ENCODE measurements at places on chromosomes 5 and 9. TPM values are rescaled to one million over a fixed set of nuclear protein-coding genes. Genes with fewer than 3 reads are reported as not detected.

AGXT2 gene
- total RNA-seq: not detected

GRCh38 chr9:18770131-18770908 is 262.7 kb downstream of the SAXO1 start:
- no peaks in the 10 kb centered on the region for H3K27me3 ChIP-seq
- H3K27ac ChIP-seq: no peak overlapping the region
- H3K36me3 ChIP-seq: no peaks in the 10 kb centered on the region

- H3K4me1 ChIP-seq: no peaks in the 10 kb centered on the region
- no peak overlapping the region for H3K4me3 ChIP-seq
- no peaks in the 10 kb centered on the region for H3K27me3 ChIP-seq
- H3K36me3 ChIP-seq: no peaks in the 10 kb centered on the region
- no peak for DNase-seq
- no peak overlapping the region for H3K27ac ChIP-seq
These were observed 447.8 kb downstream of the ENC1 start for GRCh38 chr5:74192606-74193299.

- no peak overlapping the region for H3K4me3 ChIP-seq
- DNase-seq: no peak
- H3K36me3 ChIP-seq: peaks cover 18% of the 10 kb centered on the region
- H3K27ac ChIP-seq: no peak overlapping the region
These were observed 47.8 kb downstream of the KDM4C start for GRCh38 chr9:6805532-6805931.

RGS7BP gene
- total RNA-seq: not detected

QRFP gene
- not detected for total RNA-seq

DNA sequence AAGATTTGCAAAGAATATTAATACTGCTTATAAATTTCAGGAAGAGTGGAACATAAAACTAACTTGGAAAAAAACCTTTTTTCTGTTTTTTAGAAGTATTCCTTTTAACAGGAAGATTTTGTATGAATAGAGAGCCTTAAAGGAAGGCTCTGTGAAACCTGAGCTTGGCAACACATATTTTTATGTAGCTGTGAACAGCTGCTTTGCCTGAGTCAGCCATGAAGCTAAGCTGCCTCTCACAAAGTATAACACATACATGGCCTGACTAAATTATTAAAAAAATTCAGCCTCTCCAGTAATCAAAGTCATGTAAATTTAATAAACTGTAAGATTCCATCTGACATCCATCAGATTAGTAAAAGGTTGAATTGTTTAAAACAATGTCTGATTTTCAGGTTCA is 547.5 kb downstream of the ELAVL2 start:
- no peak for DNase-seq
- no peak overlapping the region for H3K27ac ChIP-seq
- H3K27me3 ChIP-seq: no peaks in the 10 kb centered on the region
- H3K4me1 ChIP-seq: no peaks in the 10 kb centered on the region
- H3K36me3 ChIP-seq: no peaks in the 10 kb centered on the region
- no peak overlapping the region for H3K4me3 ChIP-seq

DMRT3 gene
- not detected for total RNA-seq

AMBP gene
- not detected for total RNA-seq

GRCh38 chr5:38023371-38023770 is 183.5 kb upstream of the GDNF start:
- H3K4me1 ChIP-seq: no peaks in the 10 kb centered on the region
- no peak overlapping the region for H3K4me3 ChIP-seq
- no peaks in the 10 kb centered on the region for H3K27me3 ChIP-seq
- no peak for DNase-seq
- no peak overlapping the region for H3K27ac ChIP-seq
- H3K36me3 ChIP-seq: no peaks in the 10 kb centered on the region

SMU1 gene
- 22.3 TPM for total RNA-seq

- no peaks in the 10 kb centered on the region for H3K27me3 ChIP-seq
- H3K27ac ChIP-seq: no peak overlapping the region
- H3K4me3 ChIP-seq: no peak overlapping the region
- H3K36me3 ChIP-seq: no peaks in the 10 kb centered on the region
These were observed 202.4 kb upstream of the ZNF618 start for GRCh38 chr9:113673726-113674125.

PCDHB12 gene
- not detected for total RNA-seq

DNA sequence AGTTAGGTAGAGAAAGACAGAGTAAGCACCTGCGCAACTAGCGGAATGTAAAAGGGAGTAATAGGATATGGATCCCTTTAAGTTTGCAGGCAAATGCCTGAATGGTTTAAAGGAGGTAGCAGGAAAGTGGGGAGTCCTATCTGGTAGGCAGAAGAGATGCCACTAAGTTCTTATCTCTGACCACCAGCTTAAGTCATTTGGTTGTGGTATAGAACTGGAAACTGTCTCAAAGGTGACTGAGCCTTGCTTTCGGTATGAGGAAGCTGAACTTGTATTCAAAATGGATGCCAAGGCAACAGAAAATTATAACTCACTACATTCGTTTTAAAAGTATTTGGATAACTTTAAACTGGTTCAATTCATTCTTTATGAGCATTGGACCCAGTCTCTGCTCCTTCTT is 475.6 kb downstream of the DMRTA1 start:
- no peak overlapping the region for H3K27ac ChIP-seq
- no peaks in the 10 kb centered on the region for H3K27me3 ChIP-seq
- H3K4me1 ChIP-seq: no peaks in the 10 kb centered on the region
- H3K4me3 ChIP-seq: no peak overlapping the region
- no peaks in the 10 kb centered on the region for H3K36me3 ChIP-seq

DNA sequence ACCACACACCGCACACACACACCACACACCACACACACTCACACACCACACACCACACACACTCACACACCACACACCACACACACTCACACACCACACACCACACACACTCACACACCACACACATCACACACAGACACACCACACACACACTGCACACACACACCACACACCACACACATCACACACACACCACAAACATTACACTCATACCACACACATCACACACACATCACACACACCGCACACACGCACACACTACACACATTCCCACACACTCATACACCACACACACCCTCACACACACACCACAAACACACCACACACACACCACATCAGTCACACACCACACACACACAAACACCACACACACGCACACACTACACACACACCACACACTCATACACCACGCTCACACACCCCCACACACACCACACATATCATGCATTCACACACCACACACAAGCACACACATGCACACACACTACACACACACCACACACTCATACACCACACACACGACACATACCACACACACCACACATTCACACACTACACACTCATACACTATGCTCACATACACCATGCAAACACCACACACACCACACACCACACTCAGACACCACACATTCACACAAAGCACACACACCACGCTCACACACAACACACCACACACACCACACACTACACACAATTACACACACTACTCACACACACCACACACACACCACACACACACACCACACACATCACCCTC is 1.1 kb upstream of the UBE2QL1 start:
- no peak for DNase-seq
- H3K27ac ChIP-seq: no peak overlapping the region
- H3K27me3 ChIP-seq: peaks cover 12% of the 10 kb centered on the region
- H3K4me1 ChIP-seq: no peaks in the 10 kb centered on the region

DNA sequence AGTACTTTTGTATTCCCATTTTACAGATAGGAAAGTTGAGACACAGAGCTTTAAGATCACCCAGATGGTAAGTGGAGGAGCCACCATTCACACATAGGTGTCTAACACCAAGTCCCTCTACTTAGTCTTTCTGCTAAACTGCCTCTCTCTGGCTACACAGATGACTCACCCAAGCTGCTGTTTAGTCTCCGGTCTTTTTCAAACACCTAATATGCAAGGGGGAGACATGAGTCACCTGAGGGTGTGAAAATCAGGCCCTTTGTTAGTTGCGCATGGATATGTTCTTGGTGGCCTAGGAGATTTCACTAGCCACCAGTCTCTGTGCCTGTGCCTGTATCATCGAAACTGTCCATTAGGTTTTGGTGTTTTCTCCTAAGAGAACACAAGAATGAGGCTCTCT is 117.8 kb downstream of the MAST4 start:
- no peak overlapping the region for H3K4me3 ChIP-seq
- no peak overlapping the region for H3K27ac ChIP-seq
- no peaks in the 10 kb centered on the region for H3K27me3 ChIP-seq

DNA sequence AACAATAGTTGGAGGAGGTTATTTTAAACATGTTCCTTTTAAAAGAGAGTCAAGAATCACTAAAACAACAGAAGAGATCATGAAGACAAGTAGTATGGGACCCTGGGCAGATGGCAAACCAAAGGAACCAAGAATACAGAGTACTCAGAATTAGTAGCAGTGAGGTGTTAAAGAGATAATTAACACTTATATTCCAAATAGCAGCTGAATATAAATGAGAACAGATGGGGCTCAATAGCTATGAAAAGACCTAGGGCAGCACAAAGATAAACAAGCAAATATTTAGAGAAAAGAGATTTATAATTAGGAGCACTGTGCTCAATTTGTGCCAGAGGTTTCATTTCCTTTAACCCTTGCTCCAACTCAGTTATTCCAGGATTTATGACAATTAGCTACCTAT is 159.1 kb downstream of the FAM114A2 start:
- no peaks in the 10 kb centered on the region for H3K36me3 ChIP-seq
- H3K27ac ChIP-seq: no peak overlapping the region
- no peak overlapping the region for H3K4me3 ChIP-seq
- no peak for DNase-seq

CARTPT gene
- not detected for total RNA-seq

TYRP1 gene
- not detected for total RNA-seq

DNA sequence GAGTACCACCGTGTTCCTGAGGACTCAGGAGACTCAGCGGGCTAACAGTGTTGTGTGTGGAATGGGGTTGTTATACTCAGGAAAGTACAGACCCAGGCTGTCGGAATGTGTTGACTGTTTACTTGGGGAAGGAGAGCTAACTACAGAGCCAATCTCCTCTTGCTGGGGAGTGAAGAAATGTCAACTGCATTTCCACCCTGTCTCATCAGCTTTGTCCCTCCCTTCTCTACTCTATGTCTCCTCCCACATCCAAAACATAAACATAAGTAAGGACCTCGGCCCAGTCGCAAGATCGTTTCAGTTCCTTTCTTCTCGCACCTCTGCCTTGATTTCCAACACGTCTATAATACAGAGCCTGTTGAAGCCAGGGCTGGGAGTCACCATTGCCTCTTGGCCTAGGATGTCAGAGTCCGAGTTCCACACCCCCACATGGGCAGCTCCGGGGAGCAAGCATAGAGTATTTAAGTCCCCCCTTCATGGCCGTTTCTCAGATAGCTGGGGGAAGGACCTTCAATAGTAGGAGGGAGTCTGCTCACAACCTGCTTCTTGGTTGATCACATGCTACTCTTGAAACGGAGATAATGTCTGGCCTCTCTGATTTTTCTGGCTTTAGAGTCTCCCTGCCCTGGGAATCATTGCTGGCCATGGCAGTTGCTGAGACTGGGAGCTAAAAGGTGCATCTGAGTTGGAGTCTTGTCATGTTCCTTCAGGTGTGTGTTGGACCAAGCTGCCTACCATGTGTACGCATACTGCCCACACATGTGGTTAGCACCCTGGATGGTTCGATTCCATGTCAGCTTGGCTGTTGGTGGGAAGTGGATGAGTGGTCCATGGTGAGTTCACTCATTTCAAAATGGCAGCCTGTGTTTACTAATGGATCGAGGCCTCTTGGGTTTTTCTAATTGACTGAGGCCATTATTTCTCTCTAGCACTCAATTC is 147.3 kb downstream of the MTX3 start:
- DNase-seq: no peak
- no peaks in the 10 kb centered on the region for H3K27me3 ChIP-seq
- H3K4me3 ChIP-seq: no peak overlapping the region
- H3K27ac ChIP-seq: no peak overlapping the region
- no peaks in the 10 kb centered on the region for H3K4me1 ChIP-seq

- H3K27me3 ChIP-seq: no peaks in the 10 kb centered on the region
- H3K4me1 ChIP-seq: no peaks in the 10 kb centered on the region
- no peak overlapping the region for H3K27ac ChIP-seq
- no peaks in the 10 kb centered on the region for H3K36me3 ChIP-seq
- no peak for DNase-seq
These were observed 517.7 kb downstream of the DIRAS2 start for GRCh38 chr9:90124961-90125360.

DNA sequence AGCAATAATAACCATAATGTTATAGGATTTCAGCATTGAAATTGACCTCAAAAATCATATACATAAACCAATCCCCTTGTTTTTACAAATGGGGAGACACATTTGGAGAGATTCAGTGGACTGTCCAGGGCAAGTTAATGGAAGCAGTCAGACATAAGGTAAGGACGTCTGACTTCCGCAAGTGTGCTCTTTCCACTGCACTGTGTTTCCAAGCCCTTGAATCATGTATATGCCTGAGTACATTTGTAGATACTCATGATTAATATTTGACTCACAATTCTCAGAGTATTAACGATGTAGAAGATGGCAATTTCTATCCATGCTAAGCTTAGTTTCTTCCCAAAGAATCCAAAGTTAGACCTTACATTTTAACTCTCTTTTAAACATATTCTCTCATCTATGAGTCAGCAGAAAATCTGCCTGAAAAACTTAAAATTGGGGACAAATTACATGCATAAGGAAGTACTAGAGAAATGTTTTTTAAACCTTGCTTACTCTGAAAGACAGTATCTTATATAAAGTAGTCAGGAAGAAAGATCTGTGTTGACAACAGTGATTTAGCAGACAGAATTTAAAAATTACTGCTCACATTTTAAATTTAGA is 165.3 kb downstream of the NFIB start:
- H3K36me3 ChIP-seq: no peaks in the 10 kb centered on the region
- no peak overlapping the region for H3K4me3 ChIP-seq
- no peak for DNase-seq

DNA sequence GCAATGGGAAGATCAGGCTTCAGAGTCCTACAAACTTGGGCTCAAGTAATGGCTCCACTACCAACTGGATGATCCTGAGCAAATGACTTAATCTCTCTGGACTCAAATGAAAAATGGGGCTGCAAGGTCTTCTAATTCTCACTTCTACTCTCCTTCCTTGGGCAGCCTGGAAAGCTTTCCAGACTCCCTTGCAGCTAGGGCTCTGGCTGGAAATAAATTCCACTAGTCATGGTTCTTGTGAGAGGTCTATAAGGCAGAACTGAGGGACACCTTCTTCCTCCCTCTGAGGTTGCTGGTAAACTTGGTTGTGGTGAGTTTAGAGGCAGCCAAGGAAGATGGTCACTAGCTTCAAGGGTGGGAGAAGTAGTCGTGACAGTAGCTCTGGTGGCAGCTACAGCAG is 18.6 kb downstream of the DCANP1 start:
- H3K27ac ChIP-seq: no peak overlapping the region
- no peaks in the 10 kb centered on the region for H3K27me3 ChIP-seq
- no peak for DNase-seq
- no peaks in the 10 kb centered on the region for H3K36me3 ChIP-seq
- H3K4me1 ChIP-seq: no peaks in the 10 kb centered on the region
